Stimulated activated CD8-positive, alpha-beta memory T cell treated with anti-CD3 and anti-CD28 coated beads, Interleukin-2, amount 100 ng/mL, for 1 hour (primary cell): ENCODE measurements at places on chromosomes 4 and X.

- DNase-seq, result no peak
Observed at GRCh38 chr4:6338175-6338950, 68.7 kb downstream of the WFS1 start.

DNA sequence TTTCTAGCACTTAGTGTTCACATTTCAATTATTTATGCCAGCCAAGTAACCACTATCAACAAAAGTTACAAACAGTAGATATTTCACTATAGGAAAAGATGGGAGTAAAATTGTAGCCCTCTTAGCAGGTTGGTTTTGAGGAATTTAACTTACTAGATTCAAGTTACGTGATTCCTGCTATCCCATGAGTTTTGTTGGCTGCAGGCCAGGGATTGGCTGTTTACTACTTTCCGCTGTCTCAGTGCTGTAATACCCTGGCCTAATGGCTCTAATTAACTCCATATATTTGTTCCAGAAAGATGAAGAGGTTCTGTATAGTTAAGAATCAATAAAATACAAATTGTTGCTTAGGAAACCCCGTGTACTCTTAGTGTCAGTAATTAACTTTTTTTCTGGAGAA is 55.5 kb upstream of the MAGED1 start:
- DNase-seq, result no peak

- no peak for DNase-seq
Observed at GRCh38 chr4:38762560-38762959, 20.2 kb downstream of the TLR10 start.

- no peak for DNase-seq
Observed at GRCh38 chrX:130636277-130636676, 234.5 kb downstream of the RBMX2 start.

DNA sequence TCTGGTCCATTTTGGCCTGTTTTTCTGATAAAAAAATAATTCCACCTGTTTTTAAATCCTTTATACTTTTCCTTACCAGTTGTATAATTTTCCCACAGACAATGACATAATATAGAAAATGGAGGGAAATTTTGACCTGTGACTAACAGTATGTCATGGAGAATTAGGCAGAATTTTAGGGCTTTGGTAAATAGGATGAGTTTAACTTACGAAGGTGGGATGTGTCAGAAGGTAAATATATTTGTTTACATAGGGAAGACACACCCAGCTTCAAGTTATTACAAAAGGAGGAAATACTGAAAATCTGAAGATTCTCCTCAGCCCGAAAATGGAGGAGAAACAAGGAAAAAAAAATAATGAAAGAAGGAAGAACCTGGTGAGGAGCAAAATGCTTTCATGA is 64.6 kb upstream of the PPP3CA start:
- no peak for DNase-seq

DNA sequence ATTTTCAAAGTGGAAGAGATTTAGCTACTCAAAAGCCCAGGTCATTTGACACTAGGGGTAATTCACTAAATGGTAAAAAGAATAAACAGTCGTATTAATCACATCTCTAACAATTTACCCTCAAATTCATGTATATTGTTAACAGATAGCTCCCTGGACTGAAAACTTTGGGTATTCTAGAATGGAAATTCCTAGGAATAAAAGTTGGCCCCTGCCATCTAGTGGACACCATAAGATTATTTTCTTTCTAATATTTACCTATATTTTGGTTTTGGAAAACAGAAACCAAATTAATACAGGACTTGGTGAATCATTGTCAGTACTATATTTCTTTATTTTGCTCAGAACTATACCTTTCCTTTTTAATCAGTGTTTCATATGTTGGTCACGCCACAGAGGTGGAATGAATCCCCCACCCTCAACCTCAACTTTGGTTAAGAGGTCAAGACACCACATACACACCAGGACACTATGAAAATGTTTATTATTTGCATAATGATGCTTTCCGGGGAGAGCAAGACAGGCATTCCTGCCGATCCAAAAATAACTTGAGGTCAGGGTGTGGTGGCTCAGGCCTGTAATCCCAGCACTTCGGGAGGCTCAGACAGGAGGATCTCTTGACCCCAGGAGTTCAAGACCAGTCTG is 96.2 kb upstream of the APOOL start:
- no peak for DNase-seq

DNA sequence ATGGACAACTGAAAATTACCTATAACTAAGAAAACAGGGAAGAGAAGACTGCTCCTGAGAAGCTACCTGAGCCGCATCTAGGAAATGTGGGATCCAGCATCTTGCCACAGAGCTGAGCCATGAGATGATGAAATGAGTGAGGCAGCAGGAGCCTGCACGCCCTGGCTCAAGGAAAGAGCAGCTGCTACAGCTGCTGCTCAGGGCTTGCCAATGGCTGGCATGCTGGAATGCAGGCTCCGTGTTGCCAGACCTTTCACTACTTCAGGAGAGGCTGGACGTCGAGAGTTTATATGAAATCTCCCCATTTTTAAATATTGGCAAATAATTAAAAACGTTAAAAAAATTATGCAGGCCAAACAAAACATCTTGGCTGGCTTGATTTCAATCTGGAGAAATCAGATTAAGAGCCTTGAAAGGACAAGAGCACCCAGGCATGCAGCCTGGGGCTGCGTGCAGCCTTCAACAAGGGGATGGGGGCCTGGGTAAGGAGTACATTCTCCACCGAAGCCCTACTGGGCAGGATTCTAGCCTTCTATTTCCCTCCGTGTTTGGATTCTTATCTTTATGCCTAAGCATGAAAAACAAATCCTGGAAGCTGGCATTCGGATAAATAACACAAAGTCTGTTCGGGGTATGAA is 227.6 kb downstream of the NR3C2 start:
- DNase-seq, result no peak

DNA sequence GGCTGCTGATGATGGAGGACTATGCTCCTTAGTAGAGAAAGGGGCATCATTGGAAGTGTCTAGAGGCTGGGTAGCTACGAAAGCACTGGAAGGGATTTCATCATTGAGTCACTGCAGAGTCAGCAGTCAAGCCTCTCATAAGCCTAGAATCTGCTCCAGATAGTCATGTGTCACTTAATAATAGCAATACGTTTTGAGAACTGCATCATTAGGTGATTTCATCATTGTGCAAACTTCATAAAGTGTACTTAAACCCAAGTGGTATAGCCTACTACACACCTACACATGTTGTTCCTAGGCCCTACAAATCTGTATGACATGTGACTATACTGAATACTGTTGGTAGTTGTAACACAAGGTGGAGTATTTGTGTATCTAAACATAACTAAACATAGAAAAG is 165.6 kb downstream of the PTTG2 start:
- no peak for DNase-seq

DNA sequence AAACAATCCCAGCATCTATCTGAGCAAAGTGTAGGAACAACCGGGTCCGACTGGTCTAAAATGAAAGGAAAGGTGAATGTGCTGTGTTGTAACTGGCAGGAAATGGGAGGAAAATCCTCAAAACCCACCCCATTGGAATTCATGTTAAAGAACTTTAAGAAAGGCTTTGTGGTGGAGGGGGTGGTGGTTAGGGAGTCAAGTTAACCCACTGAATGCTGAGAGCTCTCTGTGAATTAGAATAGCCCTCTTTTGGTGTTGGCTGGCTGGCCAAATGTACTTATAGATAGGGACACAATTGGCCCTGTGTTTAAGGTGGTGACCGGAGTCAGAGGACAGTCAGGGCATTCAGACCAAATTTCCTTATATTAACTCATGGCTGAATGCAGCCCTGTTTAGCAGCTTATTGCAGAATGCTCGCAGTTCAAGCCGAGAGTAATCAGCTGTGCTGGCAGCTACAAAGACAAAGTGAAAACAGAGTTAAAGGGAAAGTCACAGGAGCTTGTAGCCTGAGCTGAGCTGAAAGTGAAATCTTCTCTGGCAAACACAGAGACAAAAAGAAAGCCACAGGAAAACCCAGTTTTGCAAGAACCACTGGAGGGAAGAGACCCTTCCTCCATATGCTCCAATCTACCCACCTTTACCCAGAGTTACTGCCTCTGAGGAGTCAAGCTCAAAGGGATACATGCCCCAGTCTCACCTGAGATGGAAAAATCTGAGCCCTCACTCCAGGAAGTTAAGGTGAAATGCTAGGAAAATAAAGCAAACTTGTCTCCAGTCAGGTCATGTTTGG is 38.5 kb upstream of the UGT2B7 start:
- no peak for DNase-seq

- DNase-seq, result no peak
Observed at GRCh38 chrX:39899059-39899458, 198.7 kb downstream of the BCOR start.

DNA sequence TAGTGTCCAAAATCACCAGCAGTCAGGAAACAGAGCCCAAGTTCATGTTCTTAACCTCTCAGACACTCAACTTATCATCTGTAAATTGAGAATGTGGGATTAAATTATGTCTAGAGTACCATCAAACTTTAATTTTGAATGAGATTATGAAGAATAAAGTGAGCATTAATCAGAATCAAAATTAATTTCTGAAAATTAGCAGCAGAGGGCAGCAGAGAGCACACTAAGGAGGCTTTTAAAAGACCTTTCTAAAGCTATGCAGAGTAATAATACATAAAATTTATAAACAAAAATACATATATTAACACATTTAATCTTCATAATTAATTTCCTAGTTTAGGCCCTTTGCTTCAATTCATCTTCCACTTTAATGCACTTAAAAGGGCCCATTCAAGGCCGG is 7.1 kb downstream of the TASL start:
- no peak for DNase-seq

GRCh38 chr4:93299118-93299517 is 529.4 kb upstream of the ATOH1 start:
- DNase-seq, result no peak

- no peak for DNase-seq
Observed at GRCh38 chrX:20315140-20315539, 48.4 kb upstream of the RPS6KA3 start.

- DNase-seq, result no peak
Observed at GRCh38 chr4:19971829-19972228, 279.9 kb upstream of the SLIT2 start.
